ENCODE measurements at places on chromosomes 16 and 17. TPM values are rescaled to one million over a fixed set of nuclear protein-coding genes. Genes with fewer than 3 reads are reported as not detected.
A peak's percentile ranks its signal among the peaks of the same experiment; 100 is the strongest.

GRCh38 chr16:87706278-87707000, 59.3 kb downstream of the KLHDC4 start:
- no peak for DNase-seq
- peaks cover 16% of the 10 kb centered on the region for H3K36me3 ChIP-seq
- H3K27me3 ChIP-seq = no peaks in the 10 kb centered on the region
- H3K4me3 ChIP-seq = no peak overlapping the region

- peaks cover 48% of the 10 kb centered on the region for H3K4me1 ChIP-seq
- no peaks in the 10 kb centered on the region for H3K27me3 ChIP-seq
- H3K4me3 ChIP-seq = peak overlapping the region; percentile 90
Observed at GRCh38 chr17:59840329-59841090, 52.2 kb downstream of the TUBD1 start.

GRCh38 chr16:883340-883739, 82.8 kb upstream of the GNG13 start:
- no peaks in the 10 kb centered on the region for H3K4me1 ChIP-seq
- no peak overlapping the region for H3K4me3 ChIP-seq
- H3K27ac ChIP-seq = no peak overlapping the region
- no peak for DNase-seq
- H3K36me3 ChIP-seq = no peaks in the 10 kb centered on the region
- H3K27me3 ChIP-seq = no peaks in the 10 kb centered on the region

- peaks cover 6% of the 10 kb centered on the region for H3K4me1 ChIP-seq
- no peak overlapping the region for H3K27ac ChIP-seq
- DNase-seq = no peak
- no peaks in the 10 kb centered on the region for H3K36me3 ChIP-seq
- no peak overlapping the region for H3K4me3 ChIP-seq
Observed at GRCh38 chr17:8332128-8332527, 7.5 kb upstream of the ODF4 start.

DNA sequence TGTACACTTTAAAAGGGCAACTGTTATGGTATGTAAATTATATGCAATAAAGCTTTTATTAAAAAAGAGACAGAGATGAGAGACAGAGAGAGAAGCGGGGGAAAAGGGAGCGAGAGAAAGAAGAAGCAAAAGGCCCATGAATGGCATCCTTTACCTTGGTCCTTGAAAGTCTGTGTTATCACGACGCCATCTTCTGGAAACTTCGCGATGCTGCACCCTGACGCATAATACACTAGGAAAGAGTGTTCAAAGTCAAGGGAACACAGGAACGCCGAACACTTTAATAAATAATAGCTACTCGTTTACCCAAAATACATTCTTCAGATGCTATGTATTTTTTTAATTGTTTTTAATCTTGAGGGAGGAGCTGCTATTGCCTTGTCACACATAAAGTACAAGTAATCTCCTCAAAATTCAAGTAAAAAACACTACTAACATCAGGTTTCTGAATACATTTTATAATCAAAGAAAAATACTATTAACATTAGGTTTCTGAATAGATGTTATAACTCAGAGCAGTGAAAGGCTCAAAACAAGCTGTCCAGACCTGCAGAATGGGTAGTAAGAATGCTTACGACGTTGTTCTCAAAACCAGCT, 23.0 kb upstream of the SLC38A8 start:
- peaks cover 9% of the 10 kb centered on the region for H3K36me3 ChIP-seq
- H3K27me3 ChIP-seq = no peaks in the 10 kb centered on the region
- H3K4me3 ChIP-seq = no peak overlapping the region
- peaks cover 6% of the 10 kb centered on the region for H3K4me1 ChIP-seq

DNA sequence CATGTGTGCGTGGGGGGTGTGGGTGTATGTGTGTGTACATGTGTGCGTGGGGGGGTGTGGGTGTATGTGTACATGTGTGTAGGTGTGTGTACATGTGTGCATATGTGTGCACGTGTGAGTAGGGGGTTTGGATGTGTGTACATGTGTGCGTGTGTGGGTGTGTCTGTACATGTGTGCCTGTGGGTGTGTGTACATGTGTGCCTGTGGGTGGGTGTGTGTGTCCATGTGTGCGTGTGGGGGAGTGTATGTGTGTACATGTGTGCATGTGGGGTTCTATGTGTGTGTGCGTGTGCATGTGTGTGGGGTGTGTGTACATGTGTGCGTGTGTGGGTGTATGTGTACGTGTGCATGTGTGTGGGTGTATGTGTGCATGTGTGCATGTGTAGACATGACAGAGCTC, 129.1 kb downstream of the C16orf95 start:
- H3K4me1 ChIP-seq = no peaks in the 10 kb centered on the region
- H3K27ac ChIP-seq = no peak overlapping the region
- no peak for DNase-seq
- H3K4me3 ChIP-seq = no peak overlapping the region
- H3K36me3 ChIP-seq = no peaks in the 10 kb centered on the region

- peaks cover 21% of the 10 kb centered on the region for H3K27me3 ChIP-seq
- no peaks in the 10 kb centered on the region for H3K4me1 ChIP-seq
- DNase-seq = peak; percentile 51
- H3K27ac ChIP-seq = no peak overlapping the region
- H3K4me3 ChIP-seq = no peak overlapping the region
- no peaks in the 10 kb centered on the region for H3K36me3 ChIP-seq
Observed at GRCh38 chr16:55944377-55944802, 69.2 kb upstream of the CES5A start.

- no peaks in the 10 kb centered on the region for H3K36me3 ChIP-seq
- no peak for DNase-seq
- peaks cover 18% of the 10 kb centered on the region for H3K27me3 ChIP-seq
- no peak overlapping the region for H3K4me3 ChIP-seq
- H3K27ac ChIP-seq = no peak overlapping the region
Observed at GRCh38 chr17:8696906-8697305, 47.7 kb downstream of the CCDC42 start.

DNA sequence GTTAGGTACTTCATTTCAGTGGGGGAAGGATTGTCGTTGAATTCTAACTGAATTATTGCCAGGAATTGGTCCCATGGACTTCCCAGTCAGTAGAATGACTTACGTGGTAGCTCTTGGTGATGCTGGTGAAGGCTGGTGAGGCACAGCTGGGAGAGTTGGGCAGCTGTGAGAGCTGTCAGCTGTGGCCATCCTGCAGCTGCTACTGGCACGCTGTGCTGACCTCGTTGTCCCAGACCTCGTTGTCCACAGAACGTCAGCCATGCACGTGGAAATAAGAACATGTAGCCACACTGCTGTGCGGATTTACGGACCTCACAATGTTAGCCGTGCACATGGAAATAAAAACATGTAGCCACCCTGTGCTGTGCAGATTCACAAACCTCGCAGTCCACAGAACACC, 102.3 kb downstream of the NPIPB11 start:
- H3K27ac ChIP-seq = no peak overlapping the region
- no peaks in the 10 kb centered on the region for H3K27me3 ChIP-seq
- H3K4me3 ChIP-seq = no peak overlapping the region
- DNase-seq = no peak
- no peaks in the 10 kb centered on the region for H3K36me3 ChIP-seq
- H3K4me1 ChIP-seq = no peaks in the 10 kb centered on the region

- no peak overlapping the region for H3K27ac ChIP-seq
- H3K36me3 ChIP-seq = no peaks in the 10 kb centered on the region
- H3K4me3 ChIP-seq = no peak overlapping the region
- DNase-seq = no peak
Observed at GRCh38 chr17:75445296-75445695, 11.1 kb upstream of the TMEM94 start.

DNA sequence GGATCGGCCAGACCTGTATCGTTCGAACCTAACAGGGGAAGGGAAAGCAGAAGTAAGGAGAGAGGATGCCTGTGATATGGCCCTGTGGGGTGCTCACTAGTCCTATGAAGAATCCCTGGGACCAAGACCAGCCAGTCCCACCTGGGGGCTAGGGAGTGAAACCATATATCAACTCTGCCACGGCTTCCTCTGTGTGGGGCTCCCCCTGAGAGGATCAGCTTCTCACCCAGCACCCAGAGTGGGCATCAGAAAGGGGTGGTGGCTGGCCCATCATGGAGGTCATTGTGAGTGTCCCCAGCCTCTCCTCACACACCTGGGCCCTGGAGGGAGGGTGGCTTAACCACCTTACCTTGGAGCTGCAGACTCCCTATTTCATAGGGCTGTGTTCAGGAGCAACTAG, 30.1 kb upstream of the SREBF1 start:
- peaks cover 15% of the 10 kb centered on the region for H3K4me1 ChIP-seq
- no peak overlapping the region for H3K27ac ChIP-seq
- H3K27me3 ChIP-seq = no peaks in the 10 kb centered on the region
- no peak for DNase-seq
- H3K4me3 ChIP-seq = no peak overlapping the region

GRCh38 chr17:42519546-42520491, 16.2 kb upstream of the NAGLU start:
- H3K27ac ChIP-seq = no peak overlapping the region
- H3K4me3 ChIP-seq = no peak overlapping the region
- no peaks in the 10 kb centered on the region for H3K36me3 ChIP-seq
- DNase-seq = no peak
- peaks cover 6% of the 10 kb centered on the region for H3K4me1 ChIP-seq
- no peaks in the 10 kb centered on the region for H3K27me3 ChIP-seq

DNA sequence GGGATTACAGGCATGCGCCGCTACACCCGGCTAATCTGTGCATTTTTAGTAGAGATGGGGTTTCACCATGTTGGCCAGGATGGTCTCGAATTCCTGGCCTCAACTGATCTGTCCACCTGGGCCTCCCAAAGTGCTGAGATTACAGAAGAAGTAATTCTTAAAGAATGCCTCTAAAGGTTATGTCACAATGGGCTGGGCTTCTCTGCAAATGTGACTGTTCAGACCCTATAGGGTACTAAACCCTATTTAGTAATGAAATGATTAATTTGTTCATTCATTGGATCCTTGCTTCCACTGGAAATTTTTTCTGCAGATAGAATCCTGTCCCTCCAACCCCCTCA, 108.8 kb upstream of the CORO6 start:
- DNase-seq = no peak
- no peak overlapping the region for H3K4me3 ChIP-seq
- no peaks in the 10 kb centered on the region for H3K27me3 ChIP-seq
- peaks cover 21% of the 10 kb centered on the region for H3K4me1 ChIP-seq

- no peak overlapping the region for H3K27ac ChIP-seq
- H3K4me1 ChIP-seq = peaks cover 3% of the 10 kb centered on the region
- H3K4me3 ChIP-seq = no peak overlapping the region
- peaks cover 2% of the 10 kb centered on the region for H3K27me3 ChIP-seq
- H3K36me3 ChIP-seq = no peaks in the 10 kb centered on the region
- DNase-seq = no peak
Observed at GRCh38 chr16:76976101-76976500, 214.9 kb upstream of the MON1B start.

GRCh38 chr16:72236866-72237265, 64.9 kb upstream of the PMFBP1 start:
- H3K27ac ChIP-seq = no peak overlapping the region
- no peak for DNase-seq
- H3K4me1 ChIP-seq = no peaks in the 10 kb centered on the region
- peaks cover 16% of the 10 kb centered on the region for H3K27me3 ChIP-seq
- H3K36me3 ChIP-seq = peaks cover 1% of the 10 kb centered on the region

- H3K4me3 ChIP-seq = no peak overlapping the region
- no peaks in the 10 kb centered on the region for H3K27me3 ChIP-seq
- H3K36me3 ChIP-seq = peaks cover 11% of the 10 kb centered on the region
- H3K4me1 ChIP-seq = peaks cover 15% of the 10 kb centered on the region
Observed at GRCh38 chr16:81646561-81646960, 132.5 kb upstream of the PLCG2 start.

DNA sequence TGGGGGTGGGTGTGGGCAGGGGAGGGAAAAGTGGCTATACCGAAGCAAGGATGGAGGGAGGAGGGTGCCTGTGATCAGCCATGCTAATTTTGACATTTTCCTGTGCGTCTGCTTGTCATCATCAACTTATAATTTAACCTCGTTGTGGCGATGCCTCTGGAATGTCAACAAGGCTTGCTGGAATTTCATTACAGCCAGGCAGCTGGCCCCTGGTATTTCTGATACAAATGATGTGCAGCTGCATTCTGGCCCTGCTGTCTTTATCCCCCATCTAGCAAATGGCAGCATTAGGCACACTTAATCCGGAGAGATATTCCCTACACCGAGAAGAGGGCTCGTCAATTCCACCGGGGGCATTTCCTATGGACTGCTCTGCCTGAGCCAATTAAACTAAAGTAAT, 278.3 kb upstream of the CCL2 start:
- H3K4me3 ChIP-seq = no peak overlapping the region
- peaks cover 8% of the 10 kb centered on the region for H3K27me3 ChIP-seq
- DNase-seq = no peak
- H3K27ac ChIP-seq = no peak overlapping the region
- no peaks in the 10 kb centered on the region for H3K36me3 ChIP-seq
- H3K4me1 ChIP-seq = peaks cover 1% of the 10 kb centered on the region

GRCh38 chr16:89522287-89522686, 14.1 kb downstream of the SPG7 start:
- no peak overlapping the region for H3K27ac ChIP-seq
- peaks cover 16% of the 10 kb centered on the region for H3K36me3 ChIP-seq
- H3K27me3 ChIP-seq = no peaks in the 10 kb centered on the region
- H3K4me3 ChIP-seq = no peak overlapping the region
- DNase-seq = no peak

DNA sequence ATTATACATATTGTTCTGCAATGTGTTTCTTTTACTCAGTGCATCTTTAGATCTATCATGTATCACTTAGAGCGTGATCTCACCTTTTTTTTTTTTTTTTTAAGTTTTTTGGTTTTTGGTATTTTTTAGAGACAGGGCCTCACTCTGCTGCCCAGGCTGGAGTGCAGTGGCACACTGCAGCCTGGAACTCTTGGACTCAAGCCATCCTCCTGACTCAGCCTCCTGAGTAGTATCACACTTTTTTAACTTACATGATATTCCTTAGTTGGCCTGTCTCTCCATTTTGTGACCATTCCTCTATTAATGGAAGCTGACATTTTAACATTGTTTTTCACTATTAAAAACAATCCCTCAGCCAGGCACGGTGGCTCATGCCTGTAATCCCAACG, 4.7 kb upstream of the MPO start:
- DNase-seq = no peak
- no peaks in the 10 kb centered on the region for H3K36me3 ChIP-seq
- H3K27me3 ChIP-seq = peaks cover 19% of the 10 kb centered on the region
- H3K4me1 ChIP-seq = peaks cover 2% of the 10 kb centered on the region

GRCh38 chr16:1042049-1042744, 30.4 kb upstream of the SSTR5 start:
- no peak overlapping the region for H3K4me3 ChIP-seq
- H3K36me3 ChIP-seq = no peaks in the 10 kb centered on the region
- no peaks in the 10 kb centered on the region for H3K4me1 ChIP-seq
- H3K27me3 ChIP-seq = peaks cover 2% of the 10 kb centered on the region

GRCh38 chr16:53668869-53669268, 34.8 kb downstream of the RPGRIP1L start:
- H3K4me1 ChIP-seq = no peaks in the 10 kb centered on the region
- no peak for DNase-seq
- no peaks in the 10 kb centered on the region for H3K36me3 ChIP-seq

Gene SULT1A2
- total RNA-seq = 1.0 TPM

Gene TTLL6
- not detected for total RNA-seq

Gene CDK3
- total RNA-seq = 7.5 TPM

Gene GUCY2D
- not detected for total RNA-seq

Gene OSGIN1
- total RNA-seq = 1.1 TPM

Gene ASPA
- not detected for total RNA-seq

Gene MPP2
- total RNA-seq = 2.3 TPM

Gene TP53TG3
- total RNA-seq = not detected

Gene EFNB3
- total RNA-seq = not detected

Gene CMTM2
- 0.45 TPM for total RNA-seq

Gene ATXN7L3
- total RNA-seq = 116 TPM

Gene WDR45B
- total RNA-seq = 56.9 TPM

Gene FSCN2
- total RNA-seq = 0.94 TPM

Gene RSAD1
- total RNA-seq = 43.5 TPM

Gene PYDC1
- total RNA-seq = not detected

Gene SLC38A8
- total RNA-seq = not detected

Gene MYCBPAP
- 4.0 TPM for total RNA-seq
